ENCODE measurements at places on chromosomes 5 and 9.

DNA sequence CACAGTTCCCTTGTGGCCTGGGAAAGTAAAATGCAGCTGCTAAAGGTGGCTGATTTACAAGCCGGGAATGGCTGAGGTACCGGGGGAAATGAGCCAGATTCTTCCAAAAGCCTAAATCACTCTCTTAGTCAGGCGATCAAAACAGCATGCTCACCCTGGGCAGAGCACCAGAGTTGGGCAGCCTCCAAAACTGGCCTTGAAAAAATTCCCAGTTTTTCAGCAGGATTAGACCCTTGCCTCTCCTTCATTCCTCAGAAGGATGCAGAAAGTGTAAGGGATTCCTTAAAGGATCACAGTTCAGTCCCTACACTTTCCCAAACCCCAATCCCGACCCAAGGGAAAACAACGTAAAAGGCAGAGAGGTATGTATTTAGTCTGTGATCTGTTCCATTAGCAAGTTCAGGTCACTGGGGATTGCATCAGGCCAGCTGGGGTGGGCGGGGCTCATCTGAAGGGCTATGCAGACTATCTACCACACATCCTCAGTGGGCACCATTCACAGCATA is 16.9 kb downstream of the TMEM174 start:
- DNase-seq: peak; percentile 9

- no peak for DNase-seq
These were observed 42.7 kb upstream of the NFIB start for GRCh38 chr9:14356351-14357265.

- DNase-seq: no peak
These were observed 13.1 kb upstream of the INSYN2B start for GRCh38 chr5:169993485-169993790.

DNA sequence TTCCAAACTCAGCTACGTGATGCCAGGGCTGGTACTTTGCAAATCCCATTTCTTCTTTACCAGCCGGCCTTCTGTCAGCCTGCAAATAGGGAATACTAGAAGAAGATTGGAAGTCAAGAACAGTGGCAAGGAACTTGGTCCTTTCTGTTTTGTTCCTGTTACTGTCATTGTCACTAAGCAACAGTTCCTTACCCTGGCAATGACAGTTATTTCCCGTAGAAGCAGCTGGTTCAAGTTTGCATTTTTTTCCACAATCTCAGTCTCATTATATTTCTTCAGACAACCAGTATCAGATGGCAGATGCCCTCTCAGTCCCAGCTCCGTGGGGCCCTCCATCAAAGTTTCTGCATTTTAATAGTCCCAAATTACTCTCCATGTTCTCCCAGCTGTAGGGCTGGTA is 9.1 kb upstream of the C1QTNF2 start:
- DNase-seq: no peak

- DNase-seq: no peak
These were observed 17.1 kb downstream of the RNF44 start for GRCh38 chr5:176519810-176520720.

- peak; percentile 69 for DNase-seq
These were observed 21.8 kb upstream of the ANKRD18A start for GRCh38 chr9:38641985-38642864.

- DNase-seq: peak; percentile 64
These were observed 616 bp downstream of the RNF130 start for GRCh38 chr5:180070756-180071530.

DNA sequence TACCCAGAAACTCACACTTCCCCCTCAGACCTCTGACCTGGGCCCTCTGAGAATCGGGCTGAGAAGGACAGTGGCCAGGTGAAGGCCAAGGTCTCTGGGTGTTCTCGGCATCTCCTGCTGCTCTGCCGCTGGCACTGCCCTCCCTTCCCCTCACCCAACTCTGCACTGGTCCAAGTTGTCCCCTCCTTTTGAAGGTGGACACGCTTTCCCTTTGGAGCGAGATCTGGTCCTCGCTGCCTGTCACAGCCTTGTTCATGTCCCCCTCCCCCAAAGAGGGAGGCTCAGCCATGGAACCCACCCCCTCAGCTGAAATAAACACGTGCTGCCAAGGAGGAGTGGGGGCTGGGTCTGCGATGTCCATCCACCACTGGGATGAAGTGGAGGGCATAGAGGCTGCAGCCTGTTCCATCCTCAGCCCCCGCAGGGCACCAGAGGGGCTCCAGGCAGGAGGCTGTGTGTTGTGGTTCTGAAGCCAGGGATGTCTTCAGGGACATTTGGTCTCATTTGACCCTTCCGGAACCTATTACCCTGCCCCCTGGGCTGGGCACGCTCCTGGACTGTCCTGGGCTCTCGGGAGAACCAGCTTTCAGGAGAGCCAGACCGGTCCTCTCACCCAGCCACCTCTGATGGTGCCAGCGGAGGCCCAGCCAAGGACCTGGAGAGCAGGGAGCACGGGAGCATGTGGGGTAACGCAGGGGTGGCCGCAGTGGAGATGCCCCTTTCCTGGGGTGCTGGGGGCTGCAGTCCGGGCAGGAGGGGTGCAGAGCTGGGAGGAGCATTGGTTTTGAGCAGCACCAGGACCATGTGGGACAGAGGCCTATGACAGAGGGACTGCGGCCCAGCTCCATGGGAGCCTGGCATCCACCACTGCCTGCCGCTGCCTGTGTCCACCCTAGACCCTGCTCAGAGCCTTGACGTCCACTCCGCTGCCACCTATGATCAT is 4.7 kb upstream of the LCN2 start:
- DNase-seq: no peak

DNA sequence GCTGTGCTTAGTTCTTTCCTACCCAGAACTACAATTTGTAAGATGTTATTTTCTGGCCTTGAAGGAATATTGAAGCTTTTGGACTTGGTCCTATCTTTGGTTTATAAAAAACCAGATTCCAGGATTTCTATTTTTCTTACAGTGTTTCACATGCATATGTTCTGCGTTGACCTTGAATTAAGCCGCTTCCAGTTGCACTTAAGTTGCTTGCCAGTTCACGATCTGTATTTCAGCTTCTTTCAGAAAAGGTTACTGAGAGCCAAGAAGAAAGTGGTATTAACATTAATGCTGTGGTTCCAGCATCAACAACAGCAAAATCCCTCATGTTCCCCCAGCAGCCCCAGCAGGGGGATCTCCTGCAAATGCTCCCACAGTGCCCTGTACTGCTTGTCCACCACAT is 156.4 kb upstream of the ADAMTS16 start:
- DNase-seq: no peak

DNA sequence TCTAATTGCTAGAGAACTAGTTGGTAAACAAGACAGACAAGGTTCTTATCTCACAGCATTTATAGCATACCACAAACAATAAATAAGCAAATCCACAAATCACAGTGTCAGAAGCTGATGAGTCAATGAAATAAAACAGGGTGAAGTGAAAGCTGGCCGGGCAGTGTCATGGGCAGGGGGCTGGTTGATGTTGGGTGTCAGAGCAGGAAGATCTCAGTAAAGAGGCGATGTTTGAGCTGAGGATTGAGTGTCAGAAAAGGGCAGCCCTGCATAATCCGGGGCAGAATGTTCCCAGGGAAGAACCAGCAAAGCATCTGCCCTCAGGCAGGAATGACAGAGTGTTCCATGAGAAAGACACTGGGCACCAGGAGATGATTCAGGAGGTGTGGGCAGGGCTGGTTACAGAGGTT is 183.4 kb downstream of the GOLPH3 start:
- no peak for DNase-seq

GRCh38 chr9:22512495-22512894 is 65.9 kb downstream of the DMRTA1 start:
- DNase-seq: no peak

DNA sequence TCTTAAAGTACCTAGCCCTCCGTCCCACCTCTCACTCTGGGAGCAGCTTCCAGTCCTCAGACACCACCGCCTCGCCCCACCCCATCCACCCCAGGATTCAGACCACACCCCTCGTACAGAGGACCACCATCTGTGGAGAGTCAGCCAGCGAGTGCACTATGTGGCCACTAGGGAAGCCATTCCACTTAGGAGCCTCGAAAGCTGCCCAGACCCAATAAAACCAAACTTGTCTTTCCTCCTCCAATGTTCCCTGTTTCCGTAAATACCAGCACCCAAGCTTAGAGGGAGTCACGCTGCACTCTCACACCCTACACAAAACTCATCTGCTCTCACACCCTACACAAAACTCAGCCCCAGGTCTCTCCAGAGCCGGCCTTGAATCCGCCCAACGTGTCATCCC is 1.9 kb downstream of the GCNT4 start:
- DNase-seq: no peak

DNA sequence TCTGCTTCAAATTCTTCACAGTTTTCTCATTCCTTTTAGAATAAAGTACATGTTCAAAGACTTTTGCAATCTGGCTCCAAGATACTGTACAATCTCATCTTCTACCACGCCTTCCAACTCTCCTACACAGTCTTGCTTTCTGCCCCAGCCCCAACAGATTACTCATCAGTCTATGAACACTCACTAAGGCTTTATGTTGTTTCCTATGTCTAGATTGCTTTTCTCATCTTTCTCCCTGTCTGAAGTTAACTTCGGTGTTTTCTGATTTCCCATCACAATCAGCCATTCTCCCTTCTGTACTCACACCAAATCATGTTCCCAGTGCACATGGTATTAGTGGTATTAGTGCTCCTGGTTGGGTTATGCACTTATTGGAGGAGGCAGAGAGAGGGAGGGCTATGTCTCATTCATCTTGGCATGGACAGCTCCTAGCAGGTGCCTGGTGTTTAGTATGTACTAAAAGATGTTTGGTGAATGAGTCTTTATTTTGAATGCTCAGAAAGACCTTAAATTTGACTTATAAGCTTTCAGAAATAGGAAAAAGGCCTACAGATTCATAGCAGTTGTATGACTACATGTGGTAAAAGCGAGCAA is 44.0 kb upstream of the ZNF608 start:
- DNase-seq: no peak

GRCh38 chr5:89536020-89536419 is 653.0 kb upstream of the MEF2C start:
- no peak for DNase-seq

DNA sequence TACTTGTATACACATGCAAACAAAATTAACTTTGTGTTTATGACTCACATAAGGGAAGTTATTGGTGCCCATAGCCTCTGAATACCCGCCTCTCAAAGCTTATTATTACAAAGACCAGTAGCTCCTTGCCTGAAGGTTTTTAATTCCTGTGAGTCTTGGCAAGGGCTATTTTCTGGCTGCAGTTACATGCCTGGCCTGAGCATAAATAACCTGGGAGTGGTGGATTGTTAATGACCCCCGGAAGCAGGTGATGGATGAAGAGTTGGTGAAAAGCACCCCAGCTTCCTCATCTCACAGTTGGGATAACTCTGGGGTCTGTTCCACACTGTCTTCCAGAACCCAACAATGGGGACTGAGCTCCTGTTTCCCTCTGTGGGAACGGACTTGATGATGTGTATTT is 594.5 kb downstream of the PDE4D start:
- DNase-seq: no peak

- peak; percentile 81 for DNase-seq
These were observed 26.2 kb downstream of the CARNMT1 start for GRCh38 chr9:75001719-75002421.

DNA sequence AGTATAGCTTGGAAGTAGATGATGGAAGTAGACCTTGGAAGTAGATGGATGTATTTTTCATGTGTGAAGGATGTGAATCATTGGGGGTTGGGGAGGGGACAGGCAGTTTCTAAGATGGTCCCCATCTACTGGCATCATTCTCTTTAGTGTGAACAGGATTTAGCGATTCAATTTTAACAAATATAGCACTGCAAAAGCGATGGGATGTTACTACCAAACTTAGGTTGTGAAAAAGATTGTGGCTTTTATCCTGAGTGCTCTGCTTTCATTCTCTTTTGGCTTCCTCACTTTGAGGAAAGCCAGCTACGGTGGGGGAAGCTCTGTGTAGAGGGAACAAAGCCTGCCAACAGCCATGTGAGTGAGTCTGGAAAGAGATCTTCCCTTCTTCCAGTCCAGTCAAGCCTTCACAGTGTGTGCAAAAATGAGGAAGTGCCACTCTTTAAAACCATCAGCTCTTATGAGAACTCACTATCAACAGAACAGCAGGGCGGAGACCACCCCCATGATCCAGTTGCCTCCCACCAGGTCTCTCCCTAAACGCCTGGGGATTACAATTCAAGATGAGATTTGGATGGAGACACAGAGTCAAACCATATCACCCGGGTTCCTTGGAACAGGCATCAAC is 441.4 kb downstream of the SH3GL2 start:
- DNase-seq: no peak

DNA sequence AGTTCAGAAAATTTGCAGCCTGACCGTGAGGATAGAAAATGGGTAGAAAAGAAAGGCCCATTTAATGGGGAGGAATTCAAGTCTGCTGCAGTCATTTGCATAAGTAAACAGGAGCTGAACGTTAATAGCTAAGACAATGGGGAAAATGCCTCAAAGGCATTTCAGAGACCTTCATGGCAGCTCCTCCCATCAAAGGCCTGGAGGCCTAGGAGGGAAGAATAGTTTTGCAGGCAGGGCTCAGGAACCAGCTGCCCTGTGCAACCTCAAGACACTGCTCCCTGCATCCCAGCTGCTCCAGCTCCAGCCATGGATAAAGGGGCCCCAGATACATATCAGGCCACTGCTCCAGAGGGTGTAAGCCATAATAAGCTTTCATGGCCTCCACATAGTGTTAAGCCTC is 32.2 kb upstream of the CDH18 start:
- DNase-seq: no peak

DNA sequence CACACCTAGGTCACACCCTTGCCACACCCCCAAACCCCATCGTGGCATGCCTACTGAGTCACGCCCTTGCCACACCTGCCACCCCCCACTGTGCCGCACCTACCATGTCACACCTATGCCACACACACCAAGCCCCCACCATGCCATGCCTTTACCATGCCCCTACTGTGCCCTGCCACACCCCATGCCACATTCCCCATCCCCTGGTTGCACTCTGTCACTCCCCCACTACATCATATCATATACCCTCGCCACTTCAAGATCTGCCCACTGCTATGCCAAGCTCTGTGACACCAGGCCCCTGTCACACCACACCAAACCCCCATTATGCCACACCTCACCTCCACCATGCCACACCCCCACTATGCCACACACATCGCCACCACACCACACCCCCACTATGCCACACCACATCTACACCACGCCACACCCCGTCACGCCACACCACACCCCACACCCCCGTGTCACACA is 101.2 kb downstream of the OLFM1 start:
- DNase-seq: no peak

DNA sequence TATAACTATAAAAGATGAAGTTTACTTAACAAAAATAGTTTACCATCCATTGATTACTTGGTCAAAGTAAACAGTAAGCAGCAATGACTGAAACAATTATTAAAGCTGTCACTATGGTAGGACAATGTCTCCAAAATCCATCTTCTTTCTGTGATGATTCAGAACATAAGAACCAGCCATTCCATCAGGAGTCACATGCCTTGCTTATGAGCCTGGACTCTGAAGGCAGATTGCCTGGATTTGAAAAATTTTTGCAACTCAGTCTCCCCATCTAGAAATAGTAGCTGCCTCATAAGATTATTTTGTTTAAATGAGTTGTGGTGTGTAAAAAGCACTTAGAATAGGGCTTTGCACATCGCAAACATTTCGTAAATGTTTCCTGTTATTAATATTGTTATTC is 136.2 kb downstream of the LIFR start:
- no peak for DNase-seq

GRCh38 chr5:150158170-150158949 is 2.7 kb upstream of the PDGFRB start:
- DNase-seq: no peak

GRCh38 chr5:142522983-142523382 is 162.9 kb downstream of the FGF1 start:
- DNase-seq: no peak

- DNase-seq: peak; percentile 28
These were observed 229.4 kb downstream of the DMAC1 start for GRCh38 chr9:7570107-7570720.
